ENCODE measurements at places on chromosomes 13 and 19.

DNA sequence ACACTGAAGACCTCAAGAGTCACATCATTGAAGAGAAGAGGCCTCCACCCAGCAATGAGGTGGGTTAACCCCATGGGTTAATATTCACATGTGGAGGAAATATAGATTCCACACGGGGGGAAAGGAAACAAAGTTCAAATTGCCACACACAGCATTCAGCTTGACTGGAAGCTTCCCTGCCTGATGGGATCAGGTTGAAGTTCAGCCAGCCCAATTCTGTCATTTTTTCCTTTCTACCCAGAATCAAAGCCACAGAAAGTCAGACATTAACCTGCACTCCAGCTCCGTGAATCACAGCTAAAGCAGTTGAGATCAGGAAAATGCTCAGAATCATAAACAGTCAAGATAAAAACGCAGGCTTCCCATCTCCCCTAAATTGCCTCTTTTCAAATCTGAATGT is 208.7 kb upstream of the OBI1 start:
- DNase-seq = no peak

GRCh38 chr19:14072535-14073260 is at the start of gene MISP3:
MISP3 (plus strand) TSS chr19:14072786; CDS start chr19:14073310, 524 bp downstream.
- no peak for DNase-seq

DNA sequence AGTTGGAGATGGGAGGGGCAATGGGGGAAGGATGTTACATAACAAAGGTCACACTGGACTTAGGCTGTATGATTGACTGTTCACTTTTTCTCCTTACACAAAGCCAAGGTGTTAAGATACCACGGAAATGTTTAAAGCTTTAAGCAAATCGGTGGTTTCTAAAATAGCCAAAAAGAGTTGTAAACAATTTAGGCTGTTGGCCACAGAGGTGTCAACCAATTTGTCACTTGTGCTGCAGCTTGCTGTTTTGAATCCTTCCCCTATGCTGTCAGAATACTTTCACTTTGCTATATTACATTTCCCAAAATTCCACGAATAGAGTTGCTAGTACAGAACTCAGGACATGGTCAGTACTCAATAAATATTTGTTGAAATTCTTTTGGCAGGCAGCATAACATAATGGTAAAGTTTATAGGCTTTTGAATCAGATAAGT is 149.3 kb downstream of the VWA8 start:
- no peak for DNase-seq

DNA sequence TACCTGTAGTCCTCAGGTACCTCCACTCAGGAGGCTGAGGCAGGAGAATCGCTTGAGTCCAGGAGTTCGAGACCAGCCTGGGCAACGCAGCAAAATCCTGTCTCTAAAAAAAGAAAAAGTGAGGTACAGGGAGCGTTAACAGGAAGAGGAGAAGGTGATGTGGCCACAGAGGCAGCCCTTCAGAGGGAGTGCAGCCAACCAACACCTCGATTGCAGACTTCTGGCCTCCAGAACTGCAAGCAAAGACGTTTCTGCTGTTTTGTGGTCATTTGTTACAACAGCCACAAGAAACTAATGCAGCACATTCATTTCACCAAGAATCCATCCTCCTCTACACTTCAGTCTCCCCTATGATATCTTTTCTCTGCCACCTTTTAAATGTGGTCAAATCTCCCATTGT is 145.2 kb downstream of the USP12 start:
- DNase-seq = no peak

DNA sequence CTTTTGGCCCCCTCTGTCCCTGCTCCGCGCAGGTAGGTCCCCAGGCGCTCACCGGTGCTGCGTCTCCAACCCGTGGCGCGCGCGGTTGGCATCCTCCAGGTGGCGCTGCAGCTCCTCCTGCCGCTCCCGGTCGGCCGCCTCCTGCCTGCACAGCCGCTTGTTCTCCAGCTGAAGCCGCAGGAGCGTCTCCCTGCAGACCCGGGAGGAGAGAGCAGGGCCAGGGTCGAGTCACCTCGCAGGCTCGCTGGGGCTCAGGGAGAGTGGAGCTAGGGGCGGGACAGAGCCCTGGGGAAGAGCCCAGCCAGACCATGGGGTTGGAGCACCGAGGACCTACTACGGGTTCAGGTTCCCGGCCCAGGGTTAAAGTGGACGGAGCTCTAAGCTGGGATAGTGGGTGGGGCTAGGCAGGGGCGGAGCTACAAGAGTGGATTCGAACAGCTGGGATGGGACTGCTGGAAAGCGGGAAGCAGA is 9.3 kb downstream of the HOOK2 start:
- DNase-seq = peak; percentile 88

DNA sequence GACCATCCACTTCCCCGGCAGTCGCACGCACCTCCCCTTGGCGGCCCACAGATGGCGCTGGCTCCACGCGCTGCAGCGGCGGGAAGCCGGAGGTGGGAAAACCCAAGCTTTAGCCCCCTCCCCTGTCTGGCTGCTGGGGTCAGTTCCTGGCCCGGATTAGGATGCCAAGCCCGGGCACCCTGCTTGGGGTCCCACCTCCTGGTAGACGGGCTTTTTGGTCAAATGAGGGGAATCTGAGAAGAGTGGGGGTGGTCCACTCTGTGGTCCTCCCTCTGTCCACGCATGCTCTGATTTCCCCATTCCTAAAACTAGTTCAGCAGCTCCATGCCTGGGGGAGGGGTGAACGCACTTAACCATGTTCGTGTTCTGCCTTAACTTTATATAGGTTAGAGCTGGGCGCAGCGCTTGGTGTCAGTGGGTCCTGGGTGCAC is 8.1 kb upstream of the ADGRE2 start:
- DNase-seq = peak; percentile 25

DNA sequence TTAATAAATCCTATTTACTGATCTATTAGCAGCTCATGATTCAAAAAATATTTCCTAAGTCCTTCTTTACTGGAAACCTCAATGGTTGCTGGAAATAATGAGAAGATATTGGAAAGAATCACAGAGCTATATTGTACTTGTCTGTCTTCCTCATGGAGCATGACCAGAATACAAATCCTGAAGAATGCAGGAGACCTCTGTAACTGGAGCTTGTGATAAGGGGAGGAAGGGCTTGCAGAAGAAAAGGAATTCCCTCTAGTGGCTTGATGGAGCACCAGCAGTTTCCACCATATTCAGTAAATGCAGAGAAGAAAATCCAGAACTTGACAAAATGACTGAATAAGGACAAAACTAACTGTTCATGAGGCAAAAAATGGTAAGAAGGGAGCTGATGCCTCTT is 1333.1 kb downstream of the EFNB2 start:
- DNase-seq = peak; percentile 65

DNA sequence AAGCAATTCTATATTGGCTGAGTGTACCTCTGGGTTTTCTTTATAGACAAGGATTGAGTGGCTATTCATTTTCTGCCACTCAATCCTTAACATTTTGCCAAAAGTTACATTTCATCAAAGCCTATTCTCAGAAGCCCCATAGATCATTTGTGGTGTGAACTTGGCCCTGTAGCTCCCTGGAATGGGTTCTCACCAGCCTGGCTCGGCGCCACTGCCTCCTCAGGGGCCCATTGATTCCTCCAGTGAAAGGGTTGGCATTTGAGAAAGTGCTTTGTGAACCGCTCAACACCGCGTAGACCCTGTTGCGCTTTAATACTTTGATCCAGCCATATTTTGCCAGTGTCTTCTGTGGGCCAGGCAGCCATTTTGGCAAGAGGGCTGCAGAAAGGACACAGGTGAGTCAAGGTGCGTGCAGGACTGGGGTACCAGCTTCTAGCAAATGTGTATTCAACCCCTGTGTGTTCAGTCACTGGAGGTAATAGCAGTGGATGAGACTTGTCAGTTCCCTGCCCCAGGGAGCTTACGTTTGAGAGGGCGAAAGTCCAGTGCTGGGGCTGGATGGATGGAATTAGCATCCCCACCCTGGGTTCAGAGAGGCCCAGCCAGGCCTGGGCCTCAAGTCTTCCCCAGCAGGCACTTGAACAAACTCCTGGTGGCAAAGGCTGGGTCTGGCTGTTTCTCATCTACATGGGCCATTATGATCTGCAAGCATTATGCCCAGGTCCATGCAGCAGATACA is 3.8 kb downstream of the RAB8A start:
- no peak for DNase-seq

DNA sequence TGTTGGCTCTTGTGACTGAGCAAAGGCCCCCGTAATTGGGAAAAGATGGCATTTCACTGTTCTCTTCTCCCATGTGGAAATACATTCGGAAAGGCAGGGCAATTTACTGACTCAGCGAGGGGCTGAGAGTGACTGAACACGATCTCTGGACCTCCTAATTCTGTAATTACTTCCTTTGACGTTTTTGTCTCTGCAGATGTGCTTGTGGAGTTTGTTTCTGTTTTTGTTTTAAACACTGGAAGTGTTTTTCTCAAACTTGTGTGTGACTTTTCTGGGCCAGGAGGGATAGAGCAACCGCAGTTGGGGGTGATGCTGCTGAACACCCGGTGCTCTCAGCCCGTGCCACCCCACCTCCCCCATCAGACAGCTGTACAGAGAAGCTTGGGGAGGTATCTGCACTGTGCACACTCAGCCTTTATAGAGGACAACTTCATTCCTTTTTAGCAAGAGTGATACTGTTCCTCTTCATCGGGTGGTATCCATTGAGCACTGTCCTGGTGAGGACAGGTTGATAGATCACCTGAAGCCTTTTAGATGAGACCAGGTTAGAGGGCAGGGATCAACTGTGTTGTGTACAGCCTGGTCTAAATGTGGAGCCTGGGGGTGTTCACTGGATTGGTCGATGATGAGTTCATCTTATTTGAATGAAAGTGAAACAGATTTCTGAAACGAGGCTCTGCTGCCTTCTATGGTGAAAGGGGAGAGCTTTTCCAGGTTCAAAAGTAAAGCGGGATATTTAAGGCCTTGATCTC is 117.4 kb downstream of the ESD start:
- no peak for DNase-seq

GRCh38 chr19:6811906-6812305 is 39.4 kb downstream of the VAV1 start:
- peak; percentile 83 for DNase-seq

- DNase-seq = no peak
Observed at GRCh38 chr19:34475026-34475974, 6.3 kb upstream of the WTIP start.

Data from cardiac muscle cell (in vitro differentiated cells and primary cell).